ENCODE measurements at places on chromosomes 2 and 18.

GRCh38 chr2:95079199-95079683, 42.4 kb downstream of the MRPS5 start:
- no peak for DNase-seq

GRCh38 chr2:124402274-124402673, 377.2 kb downstream of the CNTNAP5 start:
- DNase-seq, result no peak

DNA sequence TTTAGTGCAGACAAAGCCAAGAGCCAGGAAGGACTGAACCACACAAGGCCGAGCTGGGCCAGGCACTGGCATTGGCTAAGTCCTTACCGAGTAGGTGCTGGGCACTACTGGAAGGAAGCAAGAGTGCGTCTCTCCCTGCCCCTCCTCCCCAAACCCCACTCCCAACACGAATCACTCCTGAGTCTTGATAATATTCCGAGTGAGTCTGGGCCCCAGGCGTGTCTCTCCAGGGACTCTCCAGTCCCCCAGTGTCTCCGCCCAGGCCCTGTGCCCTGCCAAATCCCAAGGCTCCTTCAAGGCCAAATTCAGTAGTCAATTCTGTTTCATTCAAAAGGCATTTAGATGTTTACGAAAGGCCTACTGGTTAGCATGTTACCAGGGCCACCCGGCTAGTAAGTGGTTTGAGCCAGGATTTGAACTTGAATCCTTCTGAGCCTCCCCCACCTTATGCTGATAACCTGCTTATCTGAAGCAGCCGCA, 82.8 kb downstream of the GLI2 start:
- DNase-seq, result no peak

GRCh38 chr2:233025706-233026105, 6.8 kb upstream of the NEU2 start:
- DNase-seq, result no peak

GRCh38 chr2:170092436-170093060, 85.4 kb upstream of the MYO3B start:
- DNase-seq, result no peak
